ENCODE measurements at places on chromosomes 3 and 15. TPM values are rescaled to one million over a fixed set of nuclear protein-coding genes. Genes with fewer than 3 reads are reported as not detected.

Gene ADAMTS9
- polyA plus RNA-seq, result 66.8 TPM

Gene ARPIN
- 32.9 TPM for polyA plus RNA-seq

Gene RASGRP1
- polyA plus RNA-seq, result 1.4 TPM

Gene LNP1
- polyA plus RNA-seq, result 8.3 TPM

Gene CGNL1
- 24.5 TPM for polyA plus RNA-seq

Gene SLC24A5
- not detected for polyA plus RNA-seq

Gene IL1RAP
- polyA plus RNA-seq, result 19.9 TPM

Gene RAB5A
- polyA plus RNA-seq, result 75.4 TPM

Gene LRRC34
- 10.5 TPM for polyA plus RNA-seq
